ENCODE measurements at places on chromosomes 5 and 9. TPM values are rescaled to one million over a fixed set of nuclear protein-coding genes. Genes with fewer than 3 reads are reported as not detected.

- DNase-seq, result no peak
These were observed 38.8 kb downstream of the PTCD2 start for GRCh38 chr5:72358925-72359324.

DNA sequence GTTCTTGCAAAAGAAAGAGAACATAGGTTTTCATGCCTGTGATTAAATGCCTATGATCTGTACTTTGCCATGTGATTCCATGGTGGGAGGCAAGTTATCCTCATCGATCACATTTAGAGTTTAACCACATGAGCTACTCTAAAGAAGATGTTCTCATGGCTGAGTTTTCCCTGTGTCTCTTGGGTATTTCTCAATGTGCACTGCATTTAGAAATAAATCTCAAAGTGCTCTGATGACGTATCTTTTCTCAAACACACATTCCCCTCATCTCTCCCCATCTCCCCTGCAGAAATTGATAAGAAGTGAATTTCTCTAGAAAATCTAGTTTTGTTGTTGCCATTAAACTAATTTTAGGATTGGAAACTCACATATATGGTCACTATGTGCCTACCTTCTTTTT is 282.2 kb downstream of the SEMA5A start:
- DNase-seq, result no peak

GRCh38 chr9:113345190-113345589 is 4.2 kb upstream of the BSPRY start:
- no peak for DNase-seq

DNA sequence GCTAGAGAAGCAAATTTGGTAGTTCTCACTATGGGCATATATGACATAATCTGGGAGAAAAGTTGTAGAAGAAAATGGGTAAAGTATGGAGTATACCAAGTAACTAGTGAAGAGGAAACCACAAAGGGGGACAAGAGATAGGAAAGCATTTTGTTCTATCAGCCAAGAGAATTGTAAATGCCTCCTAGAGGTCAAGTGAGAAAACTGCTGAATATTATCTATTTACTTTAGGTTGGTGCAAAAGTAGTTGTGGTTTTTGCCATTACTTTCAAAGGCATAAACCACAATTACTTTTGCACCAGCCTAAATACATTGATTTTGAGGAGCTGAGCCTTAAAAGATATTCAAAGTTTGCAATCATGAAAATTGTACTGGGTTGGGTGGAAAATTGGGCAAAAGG is 126.7 kb upstream of the GRHPR start:
- DNase-seq, result no peak

GRCh38 chr5:142945845-142946244 is 175.7 kb downstream of the ARHGAP26 start:
- DNase-seq, result no peak

- no peak for DNase-seq
These were observed 5.8 kb downstream of the ERGIC1 start for GRCh38 chr5:172839669-172840431.

GRCh38 chr5:1524799-1525623 is 1.3 kb upstream of the LPCAT1 start:
- no peak for DNase-seq

GRCh38 chr5:104513121-104513602 is 950.6 kb upstream of the NUDT12 start:
- DNase-seq, result no peak

The HTR1A gene
- not detected for total RNA-seq

DNA sequence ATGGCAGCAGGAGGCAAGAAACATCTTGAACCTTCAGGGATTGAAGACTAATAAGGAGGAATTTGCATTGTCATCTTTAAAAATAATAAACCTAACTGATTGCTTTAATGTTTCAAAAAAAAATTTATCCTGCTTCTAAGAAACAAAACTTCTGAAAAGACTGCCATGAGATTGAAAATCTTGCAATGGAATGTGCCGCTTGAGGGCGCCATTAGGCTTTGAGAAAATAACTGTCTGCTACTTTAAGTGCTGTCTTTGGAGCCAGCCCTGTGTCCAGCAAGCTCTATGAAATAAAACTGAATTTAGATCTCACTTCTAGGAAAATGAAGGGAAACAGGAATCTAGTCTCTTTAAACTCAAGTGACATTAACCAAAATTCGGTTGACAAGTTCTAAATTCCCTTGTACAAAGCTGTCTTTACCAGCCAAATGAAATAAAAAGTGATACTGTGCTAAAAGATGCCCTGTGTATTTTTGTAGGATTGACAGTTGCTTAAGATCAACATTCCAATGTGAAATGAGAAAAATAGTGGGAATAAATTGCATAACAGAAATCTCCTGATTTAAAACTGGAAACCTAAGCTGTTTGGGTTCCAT is 79.4 kb downstream of the ESM1 start:
- peak; percentile 46 for DNase-seq

The PCDHGA1 gene
- 3.1 TPM for total RNA-seq

The NUP155 gene
- 10.7 TPM for total RNA-seq

The SPINK5 gene
- 0.47 TPM for total RNA-seq

DNA sequence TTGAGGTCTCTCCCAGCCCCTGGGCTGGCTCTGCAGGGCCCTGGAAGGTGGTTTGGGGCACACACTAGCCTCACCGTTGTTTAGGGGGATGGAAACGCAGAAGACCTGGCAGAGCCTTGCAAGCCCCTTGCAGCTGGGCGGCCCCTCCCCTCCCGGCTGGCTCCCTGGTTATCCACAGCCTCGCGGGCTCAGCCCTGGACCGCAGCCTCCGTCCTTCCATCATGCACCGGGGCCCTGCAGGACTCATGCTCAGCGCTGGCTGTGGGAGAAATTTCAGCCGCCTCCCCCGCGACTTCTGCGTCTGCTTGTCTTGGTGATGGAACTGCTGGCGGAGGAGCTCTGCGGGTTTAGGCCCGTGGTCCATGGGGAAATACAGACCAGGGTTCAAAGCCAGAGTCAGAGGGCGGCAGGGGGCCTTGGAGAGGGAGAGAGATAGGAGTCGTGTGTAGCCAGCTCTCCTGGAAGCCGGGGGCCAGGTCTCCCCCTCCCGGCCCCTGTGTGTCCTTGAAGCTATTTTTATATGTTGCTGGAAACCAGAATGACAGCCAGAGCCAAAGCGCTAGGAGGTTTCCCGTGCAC is 75.8 kb upstream of the IER5L start:
- peak; percentile 75 for DNase-seq

DNA sequence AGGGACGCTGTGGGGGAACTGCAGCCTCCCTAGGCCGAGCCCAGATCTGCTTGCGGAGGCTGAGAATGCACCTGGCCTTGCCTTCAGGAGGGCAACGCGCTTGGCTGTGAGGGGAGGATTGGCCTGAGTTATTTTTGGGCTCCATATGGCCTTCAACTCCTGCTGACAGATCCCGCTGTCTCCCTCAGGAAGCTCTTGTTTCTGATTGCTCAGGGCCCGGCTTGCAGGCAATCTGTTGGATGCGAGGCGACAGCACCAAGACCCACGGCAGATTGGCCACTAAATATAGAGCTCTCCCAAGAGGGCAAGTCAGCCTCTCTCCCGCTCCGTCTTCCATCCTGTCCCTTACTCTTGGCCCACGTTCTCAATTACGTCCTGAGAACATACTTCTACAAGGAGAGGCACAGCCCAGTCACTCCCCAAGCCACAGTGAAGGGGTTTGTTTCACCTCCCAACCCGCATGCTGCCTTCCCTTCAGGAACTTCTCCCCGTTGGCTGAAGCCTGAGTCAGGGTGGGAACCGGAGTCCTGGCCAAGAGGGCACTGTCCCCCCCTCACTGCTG is 53.6 kb downstream of the RASGEF1C start:
- DNase-seq, result no peak

- DNase-seq, result no peak
These were observed 106.6 kb upstream of the ANKRD55 start for GRCh38 chr5:56339732-56340131.

GRCh38 chr5:153863951-153864350 is 174.8 kb downstream of the FAM114A2 start:
- DNase-seq, result no peak

GRCh38 chr9:8613346-8613825 is 813.8 kb upstream of the DMAC1 start:
- DNase-seq, result no peak

DNA sequence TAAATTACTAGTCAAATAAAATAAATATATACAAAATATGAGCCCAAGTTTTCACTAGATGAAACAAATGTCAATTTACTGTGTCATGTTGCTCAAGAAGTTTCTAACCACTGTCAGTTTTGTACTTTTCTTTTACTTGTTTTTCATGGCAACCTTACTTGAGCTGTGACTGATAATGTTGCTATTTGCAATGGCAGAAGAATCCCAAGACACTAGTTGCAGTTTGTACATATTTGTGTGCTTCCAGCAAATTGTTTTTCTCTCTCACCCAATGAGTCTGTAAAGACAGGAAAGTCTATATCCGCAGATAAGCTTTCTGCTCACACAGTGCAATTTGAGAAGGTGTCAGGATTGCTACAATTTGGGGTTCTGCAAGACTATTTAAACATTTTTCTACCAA is 338.6 kb upstream of the PCSK5 start:
- no peak for DNase-seq

- no peak for DNase-seq
These were observed 249.0 kb downstream of the MEF2C start for GRCh38 chr5:88634014-88634413.

DNA sequence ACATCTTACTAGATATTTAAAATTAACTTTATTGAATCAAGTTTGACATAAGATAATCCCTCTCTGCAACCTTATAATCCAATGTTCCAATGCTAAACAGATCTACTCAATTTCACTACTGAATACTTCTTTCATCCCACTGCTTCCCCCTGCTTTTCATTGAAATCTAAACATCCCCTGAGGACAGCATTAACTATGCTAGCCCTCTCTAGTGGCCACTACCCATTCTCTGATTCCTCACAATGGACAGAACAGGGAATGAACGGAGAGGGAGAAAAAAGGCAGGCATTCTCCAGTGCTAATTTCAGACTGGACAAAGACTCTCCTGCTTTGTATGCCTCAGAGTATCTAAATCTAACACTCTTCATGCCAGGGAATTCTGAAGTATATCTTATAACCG is 54.3 kb upstream of the RGS7BP start:
- no peak for DNase-seq

DNA sequence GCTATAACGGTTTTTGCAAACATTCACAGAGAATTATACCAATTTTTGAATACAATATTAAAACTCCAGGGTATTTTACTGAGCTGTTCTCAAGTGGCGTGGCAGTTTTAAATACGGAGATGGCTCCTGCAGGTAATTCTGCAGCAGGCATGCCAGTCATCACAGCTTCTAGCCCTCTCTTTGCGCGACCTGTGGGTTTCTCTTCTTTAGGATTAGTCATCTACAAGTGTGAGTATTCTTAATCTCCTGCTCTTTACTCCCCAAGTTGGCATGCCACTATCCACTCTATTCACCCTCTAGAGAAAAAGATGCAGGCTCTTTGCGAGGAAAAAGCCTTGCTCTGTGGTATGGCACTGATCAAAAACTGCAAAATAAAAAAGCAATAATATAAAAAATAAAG is 43.9 kb downstream of the ANKRD31 start:
- no peak for DNase-seq

- no peak for DNase-seq
These were observed 279.4 kb downstream of the HINT1 start for GRCh38 chr5:130885691-130886090.

- no peak for DNase-seq
These were observed 162.9 kb downstream of the TTLL11 start for GRCh38 chr9:121929893-121930875.

DNA sequence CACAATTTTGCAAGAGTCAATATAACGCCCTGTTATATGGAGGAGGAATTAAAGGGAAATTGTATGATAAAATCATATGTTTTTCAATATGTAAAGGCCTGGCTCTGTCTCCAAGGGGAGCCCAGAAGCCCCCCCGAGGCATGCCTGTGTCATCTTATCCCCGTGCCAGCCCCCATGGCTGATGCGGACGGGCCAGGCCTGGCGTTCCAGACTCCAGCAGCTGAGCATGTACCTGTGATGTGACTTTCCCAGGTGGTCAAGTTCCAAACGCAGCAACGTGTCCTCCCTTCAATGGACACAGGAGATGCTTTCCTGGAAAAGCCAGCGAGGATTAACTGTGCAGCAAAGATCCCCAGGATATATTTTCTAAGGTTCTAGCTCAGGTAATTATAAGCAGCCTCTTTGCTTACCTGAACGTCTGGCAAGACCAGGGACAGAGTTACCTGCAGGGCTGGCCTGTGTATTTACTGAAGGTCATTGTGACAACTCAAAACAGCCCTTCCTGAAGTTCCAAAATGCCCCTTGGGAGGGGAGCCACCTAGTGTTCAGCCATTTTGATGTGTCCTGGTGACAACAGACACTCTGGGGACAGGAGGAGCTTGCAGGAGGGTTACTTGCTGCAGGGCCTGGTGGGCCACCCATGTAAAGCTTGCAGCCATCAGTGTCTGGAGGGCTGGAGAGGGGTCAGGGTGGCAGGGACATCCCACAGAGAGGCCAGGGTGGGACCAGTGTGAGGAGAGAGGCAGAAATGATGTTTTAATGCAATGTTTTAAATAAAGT is 53.3 kb upstream of the RNU6ATAC start:
- DNase-seq, result peak; percentile 13

DNA sequence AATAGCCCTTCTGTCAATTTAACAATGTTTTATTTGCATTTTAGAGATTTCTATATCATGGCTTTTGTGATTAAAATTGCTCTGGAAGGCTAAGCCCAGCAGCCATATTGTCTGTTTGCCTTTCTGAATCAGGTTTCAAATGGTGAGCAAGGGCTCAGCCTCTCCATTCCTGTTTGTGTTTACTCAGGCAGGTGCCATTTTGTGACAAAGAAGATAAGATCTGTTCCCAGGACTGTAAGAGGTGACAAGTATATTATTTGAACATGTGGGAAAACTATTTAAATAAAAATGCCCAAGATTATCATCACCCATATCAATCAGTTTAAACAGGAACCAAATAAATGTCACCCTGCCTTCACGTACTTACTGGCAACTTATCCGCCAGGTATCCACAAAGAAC is 641.3 kb upstream of the KLF4 start:
- DNase-seq, result no peak

The LRRC26 gene
- not detected for total RNA-seq

The STPG3 gene
- 0.58 TPM for total RNA-seq

The SLC6A7 gene
- not detected for total RNA-seq

GRCh38 chr9:114558027-114558675 is 29.4 kb upstream of the ATP6V1G1 start:
- DNase-seq, result no peak

The ANKRD18B gene
- total RNA-seq, result not detected

GRCh38 chr5:143397302-143398052 is 6.0 kb downstream of the NR3C1 start:
- DNase-seq, result no peak

DNA sequence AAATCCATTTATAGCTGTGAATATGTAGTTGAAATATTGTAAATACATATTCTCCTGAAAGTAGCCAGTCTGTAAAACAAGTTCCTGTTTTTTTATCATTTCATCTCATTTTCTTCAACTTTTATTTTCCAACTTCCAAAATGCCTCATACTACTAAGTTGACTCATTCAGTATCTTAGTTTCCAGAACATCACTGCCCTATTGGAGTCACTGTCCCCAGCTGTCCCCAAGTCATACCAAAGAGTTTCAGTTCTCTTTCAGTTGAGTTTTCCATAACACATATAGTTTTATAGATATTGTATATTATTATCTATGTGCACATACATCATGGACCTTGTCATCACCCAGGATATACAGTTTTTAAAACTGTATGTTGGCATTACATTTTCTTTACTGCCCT is 261.7 kb downstream of the CDH12 start:
- DNase-seq, result no peak

GRCh38 chr5:132375957-132376356 is 6.4 kb downstream of the SLC22A5 start:
- no peak for DNase-seq

GRCh38 chr9:129102791-129103594 is 7.6 kb downstream of the CRAT start:
- peak; percentile 34 for DNase-seq
